ENCODE measurements at places on chromosomes 5 and 9. TPM values are rescaled to one million over a fixed set of nuclear protein-coding genes. Genes with fewer than 3 reads are reported as not detected.

SCGB3A2 gene
- not detected for total RNA-seq

C9orf78 gene
- total RNA-seq = 30.1 TPM

ORM2 gene
- total RNA-seq = not detected

BBLN gene
- total RNA-seq = 63.7 TPM

SH3GL2 gene
- total RNA-seq = not detected

C5orf34 gene
- total RNA-seq = 1.2 TPM

PARP8 gene
- total RNA-seq = 28.0 TPM

AHRR gene
- total RNA-seq = 4.5 TPM

SHISAL2B gene
- total RNA-seq = not detected

ECM2 gene
- total RNA-seq = 71.3 TPM

PCDHB7 gene
- total RNA-seq = 1.6 TPM

MLANA gene
- total RNA-seq = not detected

LCN1 gene
- 2.3 TPM for total RNA-seq

FAM174A gene
- 14.1 TPM for total RNA-seq

PPP2R2B gene
- total RNA-seq = 0.29 TPM

GRXCR2 gene
- not detected for total RNA-seq

PCDHGB6 gene
- total RNA-seq = 5.3 TPM

SUSD3 gene
- 2.0 TPM for total RNA-seq

EQTN gene
- total RNA-seq = not detected

KCNT1 gene
- total RNA-seq = 0.06 TPM

AGXT2 gene
- not detected for total RNA-seq

GRM6 gene
- not detected for total RNA-seq

FLT4 gene
- 26.8 TPM for total RNA-seq

KLHL3 gene
- total RNA-seq = 3.5 TPM

IFNA8 gene
- total RNA-seq = not detected

CACFD1 gene
- total RNA-seq = 9.3 TPM

TMOD1 gene
- total RNA-seq = 5.8 TPM

TTC23L gene
- not detected for total RNA-seq

CCL28 gene
- total RNA-seq = 1.4 TPM

FAM221B gene
- total RNA-seq = not detected

FCN2 gene
- 1.2 TPM for total RNA-seq

MELK gene
- total RNA-seq = 0.77 TPM

EGFLAM gene
- 132 TPM for total RNA-seq

EMB gene
- total RNA-seq = 49.1 TPM

IL33 gene
- total RNA-seq = 40.1 TPM

RASGEF1C gene
- total RNA-seq = not detected

PCDHGA10 gene
- total RNA-seq = 4.2 TPM

IL13 gene
- total RNA-seq = not detected

ZNF462 gene
- 45.2 TPM for total RNA-seq

TAF11L5 gene
- total RNA-seq = not detected

RAB3C gene
- 8.4 TPM for total RNA-seq

SPINK13 gene
- not detected for total RNA-seq

IRX1 gene
- not detected for total RNA-seq

OTP gene
- not detected for total RNA-seq

TRPM6 gene
- 1.3 TPM for total RNA-seq

CATSPER3 gene
- total RNA-seq = 0.61 TPM

FREM1 gene
- 6.4 TPM for total RNA-seq

SPAAR gene
- 25.3 TPM for total RNA-seq

WNT8A gene
- not detected for total RNA-seq

KCNN2 gene
- not detected for total RNA-seq

SLC25A2 gene
- total RNA-seq = 0.61 TPM

RGMB gene
- total RNA-seq = 11.3 TPM

Data from mesenteric fat pad (tissue), 1 donor.